ENCODE measurements at places on chromosomes 4 and X. TPM values are rescaled to one million over a fixed set of nuclear protein-coding genes. Genes with fewer than 3 reads are reported as not detected.

ABCE1 gene
- polyA plus RNA-seq, result 16.9 TPM

UBL4A gene
- polyA plus RNA-seq, result 27.1 TPM

KCNE5 gene
- 0.08 TPM for polyA plus RNA-seq

NIPAL1 gene
- 0.06 TPM for polyA plus RNA-seq

POLN gene
- polyA plus RNA-seq, result 1.5 TPM

TCP11X1 gene
- polyA plus RNA-seq, result not detected

PITX2 gene
- polyA plus RNA-seq, result not detected

RHOXF1 gene
- 1.3 TPM for polyA plus RNA-seq

ADH1B gene
- 65.1 TPM for polyA plus RNA-seq

CSN3 gene
- polyA plus RNA-seq, result 0.30 TPM

EPHA5 gene
- 0.02 TPM for polyA plus RNA-seq

SPOCK3 gene
- not detected for polyA plus RNA-seq

USP26 gene
- not detected for polyA plus RNA-seq

PCDH19 gene
- 0.02 TPM for polyA plus RNA-seq

TLR10 gene
- polyA plus RNA-seq, result 46.2 TPM

SAT1 gene
- polyA plus RNA-seq, result 1,000 TPM

PGRMC1 gene
- polyA plus RNA-seq, result 25.4 TPM

PPBP gene
- 15.2 TPM for polyA plus RNA-seq

HSFX4 gene
- polyA plus RNA-seq, result not detected

EDA2R gene
- polyA plus RNA-seq, result 0.29 TPM

SYNPO2 gene
- polyA plus RNA-seq, result 5.9 TPM

SSX3 gene
- polyA plus RNA-seq, result not detected

NSG1 gene
- 0.83 TPM for polyA plus RNA-seq

LNX1 gene
- 0.08 TPM for polyA plus RNA-seq

EREG gene
- 0.17 TPM for polyA plus RNA-seq

GPR50 gene
- polyA plus RNA-seq, result not detected

EIF2S3 gene
- 73.4 TPM for polyA plus RNA-seq
